ENCODE measurements at places on chromosomes 13 and 19. TPM values are rescaled to one million over a fixed set of nuclear protein-coding genes. Genes with fewer than 3 reads are reported as not detected.
A peak's percentile ranks its signal among the peaks of the same experiment; 100 is the strongest.

DNA sequence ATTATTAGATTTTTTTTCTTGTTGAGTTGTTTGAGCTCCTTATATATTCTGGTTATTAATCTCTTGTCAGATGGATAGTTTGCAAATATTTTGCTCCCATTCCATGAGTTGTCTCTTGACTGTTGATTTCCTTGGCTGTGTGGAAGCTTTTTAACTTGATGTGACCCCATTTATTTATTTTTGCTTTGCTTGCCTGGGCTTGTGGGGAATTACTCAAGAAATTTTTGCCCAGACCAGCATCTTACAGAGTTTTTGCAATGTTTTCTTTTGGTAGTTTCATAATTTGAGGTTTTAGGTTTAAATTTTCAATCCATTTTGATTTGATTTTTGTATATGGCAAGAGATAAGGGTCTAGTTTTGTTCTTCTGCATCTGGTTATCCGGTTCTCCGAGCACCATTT is 124.7 kb downstream of the PCCA start:
- no peak for DNase-seq

SPTBN4 gene
- total RNA-seq = 0.40 TPM

LILRB4 gene
- total RNA-seq = not detected

PGLYRP2 gene
- not detected for total RNA-seq

- DNase-seq = no peak
Measured at GRCh38 chr19:35068941-35069634, 27.6 kb downstream of the HPN start.

COL4A1 gene
- 67.9 TPM for total RNA-seq

- no peak for DNase-seq
Measured at GRCh38 chr19:45005787-45006186, 4.5 kb downstream of the RELB start.

GRCh38 chr13:74820809-74821208 is 661.2 kb downstream of the TBC1D4 start:
- DNase-seq = no peak

KIR3DL1 gene
- not detected for total RNA-seq

DNA sequence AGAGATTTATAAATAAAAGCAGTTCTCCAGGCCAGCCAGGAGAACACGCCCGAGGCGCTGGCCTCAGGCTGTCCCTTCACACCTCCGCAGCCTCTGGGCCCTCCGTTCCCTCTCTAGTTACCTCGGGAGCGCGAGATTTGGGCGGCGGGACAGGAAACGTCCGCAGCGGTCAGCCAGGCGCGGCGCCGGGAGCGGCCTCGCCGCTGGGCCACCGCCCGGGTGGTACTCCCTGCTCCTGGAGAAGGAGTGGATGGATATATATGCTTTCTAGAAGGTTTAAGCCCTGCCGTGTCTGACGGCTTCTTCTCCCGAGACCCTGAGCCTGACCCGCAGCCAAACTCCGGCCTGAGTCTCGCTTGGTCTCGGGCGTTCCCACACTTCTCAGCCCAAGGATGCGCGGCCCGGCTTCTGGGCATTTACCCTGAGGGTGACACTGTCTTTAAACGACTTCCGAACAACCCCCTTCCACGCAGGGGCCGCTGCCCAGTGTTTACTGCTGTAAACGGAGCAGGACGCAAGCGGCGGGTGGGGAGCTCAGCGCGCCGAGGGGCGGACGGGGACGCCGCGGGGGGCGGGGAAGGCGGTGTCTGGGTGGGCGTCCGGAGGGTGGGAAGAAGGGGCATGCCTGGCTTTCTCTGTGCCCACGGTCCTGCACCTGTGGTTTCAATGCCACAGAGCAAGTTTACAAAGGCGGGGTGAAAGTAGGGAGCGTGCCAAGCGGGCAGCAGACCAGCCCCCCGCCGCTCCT is 2.0 kb upstream of the ZIC2 start:
- DNase-seq = no peak

DDX39A gene
- total RNA-seq = 132 TPM

DNA sequence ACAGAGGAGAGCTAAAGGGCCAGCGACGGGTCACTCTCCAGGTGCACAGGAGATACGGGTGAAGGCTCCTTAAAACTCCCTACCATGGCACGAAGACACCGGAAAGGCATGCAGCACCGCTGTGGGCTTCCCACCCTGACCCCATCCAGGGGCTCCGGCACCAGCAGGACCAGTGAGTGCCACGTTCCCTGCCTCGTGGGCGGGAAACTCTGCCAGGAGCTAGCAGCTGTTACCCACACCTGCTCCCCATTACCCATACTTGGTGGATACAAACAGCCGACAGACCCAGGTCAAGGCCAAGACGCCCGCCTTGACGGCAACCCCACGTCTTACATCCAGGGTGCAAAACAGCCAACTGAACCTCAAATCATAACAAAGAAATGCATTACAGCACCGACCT is 56.7 kb downstream of the GNG7 start:
- DNase-seq = no peak

DNA sequence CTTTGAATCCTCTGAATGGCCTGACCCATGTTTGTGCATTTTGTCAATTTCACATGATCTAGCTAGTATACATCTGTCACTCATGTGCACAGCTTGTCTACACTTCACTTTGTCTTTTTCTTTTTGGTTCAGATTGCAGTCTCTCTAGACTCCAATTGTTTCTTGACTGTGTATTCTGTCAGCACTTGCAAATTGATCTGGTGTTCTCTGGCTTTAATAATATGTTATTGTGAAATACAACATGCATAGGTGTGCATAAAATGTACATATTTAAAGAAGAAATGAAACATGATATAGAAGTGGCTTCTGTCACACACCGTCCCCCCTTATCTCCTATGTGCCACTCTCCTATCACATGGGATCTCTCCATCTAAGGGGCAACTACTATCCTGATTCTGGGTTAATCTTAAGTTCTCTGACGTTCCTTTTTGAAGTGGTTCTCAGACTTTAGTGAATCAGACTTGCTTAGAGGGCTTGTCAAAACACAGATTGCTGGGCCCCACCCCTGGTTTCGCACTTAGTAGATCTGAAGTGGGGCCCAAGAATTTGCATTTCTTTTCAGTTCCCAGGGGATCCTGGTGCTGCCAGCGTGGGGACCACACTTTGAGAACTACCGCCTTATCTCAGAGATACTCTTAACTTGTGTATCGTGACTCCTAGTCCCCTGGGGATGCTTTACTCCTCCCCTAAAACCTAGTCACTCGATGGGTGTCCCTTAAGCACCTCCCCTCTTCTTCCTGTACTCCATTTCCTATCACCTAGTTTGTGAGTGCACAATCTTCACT is 5.8 kb downstream of the KRTDAP start:
- DNase-seq = no peak

MAB21L1 gene
- total RNA-seq = 0.14 TPM

DNA sequence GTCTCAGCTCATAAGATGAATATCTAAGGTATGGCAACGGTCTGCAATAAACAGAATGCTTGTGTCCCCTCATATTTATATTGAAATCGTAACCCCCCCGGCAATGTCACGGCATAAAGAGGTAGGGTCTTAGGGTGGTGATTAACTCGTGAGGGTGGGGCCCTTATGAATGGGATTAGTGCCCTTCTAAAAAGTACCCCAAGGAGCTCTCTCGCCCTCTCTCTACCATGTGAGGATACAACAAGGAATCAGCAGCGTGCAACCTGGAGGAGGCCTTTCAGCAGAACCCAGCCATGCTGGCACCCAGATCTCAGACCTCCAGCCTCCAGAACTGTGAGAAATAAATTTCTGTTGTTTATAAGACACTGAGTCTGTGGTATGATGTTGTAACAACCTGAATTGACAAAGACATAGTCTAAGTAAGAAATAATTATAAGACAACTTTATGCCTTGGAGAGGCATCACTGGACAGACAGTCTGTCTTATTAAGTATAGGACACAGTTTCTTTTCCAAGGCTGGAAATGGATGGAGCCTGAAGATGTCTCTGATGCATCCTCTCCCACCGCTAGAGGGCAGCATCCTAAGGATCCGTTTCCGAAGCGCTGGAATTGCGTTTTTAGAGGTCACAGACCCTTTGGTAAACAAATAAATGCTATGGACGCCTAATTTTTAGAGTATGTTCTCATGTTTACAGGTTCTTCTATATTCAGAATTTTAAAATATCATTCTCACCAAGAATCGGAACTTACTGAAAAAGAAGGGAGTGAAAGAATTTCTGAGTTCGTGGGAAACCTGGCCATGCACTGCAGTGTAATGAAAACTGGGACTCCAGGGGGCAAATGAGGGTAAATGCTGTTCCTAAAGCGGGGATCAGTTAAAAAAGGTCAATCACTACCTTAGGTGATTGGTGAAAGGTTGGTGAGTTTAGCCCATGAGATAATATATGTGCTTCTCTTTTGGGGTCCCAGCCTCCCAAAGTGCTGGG is 13.3 kb upstream of the LEUTX start:
- DNase-seq = peak; percentile 76

KANK2 gene
- total RNA-seq = 32.1 TPM

Measured in neural crest cell (in vitro differentiated cells).